ENCODE measurements at places on chromosomes 1 and 21. TPM values are rescaled to one million over a fixed set of nuclear protein-coding genes. Genes with fewer than 3 reads are reported as not detected.

DNA sequence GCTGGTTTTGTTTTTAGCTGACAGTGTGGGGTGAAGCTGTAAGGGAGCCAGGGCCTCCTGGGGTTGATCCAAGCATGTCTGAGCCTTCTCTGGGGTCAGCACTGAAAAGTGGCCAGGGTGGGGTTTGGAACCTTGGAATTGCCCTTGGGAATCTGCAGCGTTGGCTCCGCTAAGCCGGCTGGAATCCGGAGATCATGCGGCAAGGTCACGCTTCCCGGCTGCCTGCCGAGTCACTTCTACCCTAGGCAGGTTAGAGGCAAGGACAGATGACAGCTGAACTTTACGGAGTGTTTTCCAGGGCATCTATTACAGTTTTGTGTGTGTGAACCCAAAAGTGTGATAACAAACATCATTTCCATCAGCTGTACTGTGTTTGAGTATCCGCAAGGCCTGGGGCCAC, 17.1 kb downstream of the ABCG1 start:
- peak overlapping the region; percentile 87 for H3K27ac ChIP-seq
- peaks cover 76% of the 10 kb centered on the region for H3K4me1 ChIP-seq
- H3K27me3 ChIP-seq = no peaks in the 10 kb centered on the region
- DNase-seq = no peak
- H3K4me3 ChIP-seq = peak overlapping the region; percentile 62

DNA sequence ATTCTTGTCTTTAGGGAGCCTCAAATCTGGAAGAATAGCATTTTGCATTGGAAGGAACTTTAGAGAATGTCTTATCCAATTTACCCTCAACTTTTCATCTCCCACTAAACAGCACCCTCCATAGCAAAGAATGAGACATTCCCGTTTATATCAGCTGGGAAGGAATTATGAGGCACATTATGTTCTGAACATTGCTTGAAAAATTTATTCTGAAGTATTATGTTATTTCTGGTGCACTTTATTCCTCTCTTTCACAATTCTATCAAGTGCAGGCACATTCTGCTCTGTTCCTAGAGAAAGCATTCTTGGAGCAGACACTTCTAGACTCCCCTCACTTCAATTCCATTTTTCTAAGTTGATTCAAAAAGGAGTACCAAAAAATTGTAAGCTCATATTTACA, 147.9 kb downstream of the EDEM3 start:
- no peak overlapping the region for H3K4me3 ChIP-seq
- no peaks in the 10 kb centered on the region for H3K27me3 ChIP-seq
- H3K27ac ChIP-seq = no peak overlapping the region
- no peaks in the 10 kb centered on the region for H3K4me1 ChIP-seq
- no peak for DNase-seq

DNA sequence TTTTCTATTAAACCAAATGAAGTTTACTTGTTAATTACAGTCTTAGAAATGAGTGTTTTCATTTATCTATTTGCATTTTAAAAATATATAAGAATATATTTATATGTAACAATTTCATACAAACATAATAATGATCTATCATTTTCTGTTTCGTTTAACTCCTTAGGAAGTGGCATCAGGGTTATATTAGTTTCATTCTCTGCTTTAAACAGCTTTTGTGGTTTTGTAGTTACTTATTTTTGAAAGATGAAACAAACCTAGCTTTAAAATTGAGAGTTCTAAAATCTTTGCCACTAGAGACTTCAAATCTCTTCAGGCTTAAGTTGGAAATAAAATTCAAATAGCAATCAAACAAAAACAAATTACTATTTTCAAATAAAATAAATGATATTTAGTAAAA, 2110.6 kb downstream of the MRPL39 start:
- no peak overlapping the region for H3K27ac ChIP-seq
- H3K4me1 ChIP-seq = no peaks in the 10 kb centered on the region
- no peak overlapping the region for H3K4me3 ChIP-seq
- no peaks in the 10 kb centered on the region for H3K36me3 ChIP-seq
- no peak for DNase-seq

DNA sequence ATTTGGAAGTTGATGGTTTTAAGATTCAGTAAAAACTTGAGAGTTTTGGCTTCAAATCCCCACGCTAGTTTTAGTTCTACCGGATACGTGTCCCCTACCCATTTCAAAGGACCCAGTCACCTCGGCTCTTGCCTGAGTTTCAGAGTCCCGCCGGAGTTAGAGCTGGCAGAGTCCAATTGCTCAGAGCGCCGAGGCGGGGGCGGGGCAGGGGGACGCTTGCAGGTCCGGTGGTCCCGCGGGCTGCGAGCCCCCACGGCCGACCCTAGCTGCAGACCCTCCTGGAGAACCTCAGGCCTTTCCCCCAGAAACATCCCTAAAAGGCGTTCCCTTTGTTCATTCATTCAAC, 765 bp upstream of the VPS45 start:
- peak overlapping the region; percentile 98 for H3K27ac ChIP-seq
- peaks cover 19% of the 10 kb centered on the region for H3K36me3 ChIP-seq
- H3K4me1 ChIP-seq = peaks cover 29% of the 10 kb centered on the region
- H3K27me3 ChIP-seq = no peaks in the 10 kb centered on the region
- peak overlapping the region; percentile 92 for H3K4me3 ChIP-seq

- H3K4me1 ChIP-seq = peaks cover 34% of the 10 kb centered on the region
- H3K27me3 ChIP-seq = no peaks in the 10 kb centered on the region
- H3K36me3 ChIP-seq = peaks cover 32% of the 10 kb centered on the region
- H3K27ac ChIP-seq = peak overlapping the region; percentile 52
- no peak overlapping the region for H3K4me3 ChIP-seq
Measured at GRCh38 chr1:185073725-185074124, 28.4 kb downstream of the RNF2 start.

The S100B gene
- total RNA-seq = 10.5 TPM

The RIMS3 gene
- total RNA-seq = 1.9 TPM

The TRIM67 gene
- total RNA-seq = not detected

All from activated naive CD8-positive, alpha-beta T cell treated with anti-CD3 and anti-CD28 coated beads for 36 hours (primary cell).